AG04449 (cell line): ENCODE measurements at places on chromosomes 3 and 15.

DNA sequence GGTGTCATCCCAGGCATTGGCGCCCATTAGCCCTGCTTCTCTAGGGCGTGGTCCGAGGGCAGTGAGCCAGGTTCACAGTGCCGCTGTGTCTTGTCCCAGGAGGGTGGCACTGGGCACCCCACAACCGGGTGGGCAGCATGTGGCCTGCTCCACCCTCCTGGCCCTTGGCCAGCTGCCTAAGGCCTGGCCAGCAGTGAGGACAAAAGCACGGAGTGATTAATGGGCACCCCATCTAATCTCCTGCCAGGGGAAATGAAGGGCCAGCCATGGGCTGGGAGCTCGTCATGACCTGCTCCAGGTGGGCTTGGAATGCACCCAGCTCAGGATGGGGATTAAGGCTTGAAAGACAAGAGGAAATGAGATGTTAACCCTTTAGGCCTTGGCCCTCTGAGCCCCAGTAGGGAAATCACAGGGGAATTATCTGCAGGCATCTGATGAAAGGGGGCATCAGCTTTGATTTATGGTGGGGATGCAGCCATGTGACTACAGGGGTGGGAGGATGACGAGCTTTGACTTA lies 5.2 kb downstream of the THSD4 start:
- no peak for DNase-seq

- no peak for DNase-seq
These were observed 292.9 kb upstream of the NR2F2 start for GRCh38 chr15:96037584-96037983.

GRCh38 chr15:40150163-40150925 lies 10.5 kb upstream of the BUB1B start:
- DNase-seq, result no peak

- DNase-seq, result no peak
These were observed 178.3 kb downstream of the UACA start for GRCh38 chr15:70584838-70585706.

GRCh38 chr15:63899193-63899592 lies 65.4 kb upstream of the HERC1 start:
- DNase-seq, result no peak

- DNase-seq, result peak; percentile 86
These were observed 267.3 kb downstream of the LPP start for GRCh38 chr3:188421151-188421821.

DNA sequence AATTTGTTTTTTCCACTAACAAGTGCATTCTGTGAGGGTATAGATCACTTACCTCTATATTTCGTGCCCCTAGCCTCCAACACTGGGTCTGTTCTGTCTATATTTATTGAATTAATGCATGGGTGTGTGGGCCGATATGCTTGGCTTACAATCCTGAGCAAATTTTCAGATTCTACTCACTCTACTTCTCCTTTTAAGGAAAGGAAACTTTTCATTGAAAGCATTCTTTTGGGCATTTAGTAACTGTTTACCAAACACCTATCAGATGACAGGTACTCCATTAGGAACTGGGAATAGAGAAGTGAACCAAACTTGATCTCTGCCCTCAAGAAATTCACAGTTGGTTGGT lies 60.5 kb downstream of the TLE3 start:
- DNase-seq, result no peak

- no peak for DNase-seq
These were observed 86.2 kb downstream of the GABRB3 start for GRCh38 chr15:26686547-26687187.

DNA sequence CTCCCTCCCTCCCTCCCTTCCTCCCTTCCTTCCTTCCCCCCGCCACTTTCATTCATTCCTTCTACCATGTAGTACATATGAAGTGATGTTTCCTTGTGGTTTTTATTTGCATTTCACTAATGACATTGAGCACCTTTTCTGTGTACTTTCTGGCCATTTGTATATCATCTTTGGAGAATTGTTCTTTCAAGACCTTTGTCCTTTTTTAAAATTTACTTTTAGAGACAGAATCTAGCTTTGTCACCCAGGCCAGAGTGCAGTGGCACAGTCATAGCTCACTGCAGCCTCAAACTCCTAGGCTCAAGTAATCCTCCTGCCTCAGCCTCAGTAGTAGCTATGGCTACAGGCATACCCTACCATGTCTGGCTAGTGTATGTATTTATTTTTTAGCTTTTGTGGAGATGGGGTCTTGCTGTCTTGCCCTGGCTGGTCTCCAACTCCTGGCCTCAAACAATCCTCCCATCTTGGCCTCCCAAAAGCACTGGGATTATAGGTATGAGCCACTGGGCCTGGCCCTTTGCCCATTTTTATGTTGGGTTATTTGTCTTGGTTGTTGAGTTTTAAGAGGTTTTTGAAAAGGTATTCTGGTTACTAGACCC lies 42.0 kb upstream of the CTDSPL2 start:
- no peak for DNase-seq

- no peak for DNase-seq
These were observed 34.8 kb downstream of the NMNAT3 start for GRCh38 chr3:139642996-139643395.

DNA sequence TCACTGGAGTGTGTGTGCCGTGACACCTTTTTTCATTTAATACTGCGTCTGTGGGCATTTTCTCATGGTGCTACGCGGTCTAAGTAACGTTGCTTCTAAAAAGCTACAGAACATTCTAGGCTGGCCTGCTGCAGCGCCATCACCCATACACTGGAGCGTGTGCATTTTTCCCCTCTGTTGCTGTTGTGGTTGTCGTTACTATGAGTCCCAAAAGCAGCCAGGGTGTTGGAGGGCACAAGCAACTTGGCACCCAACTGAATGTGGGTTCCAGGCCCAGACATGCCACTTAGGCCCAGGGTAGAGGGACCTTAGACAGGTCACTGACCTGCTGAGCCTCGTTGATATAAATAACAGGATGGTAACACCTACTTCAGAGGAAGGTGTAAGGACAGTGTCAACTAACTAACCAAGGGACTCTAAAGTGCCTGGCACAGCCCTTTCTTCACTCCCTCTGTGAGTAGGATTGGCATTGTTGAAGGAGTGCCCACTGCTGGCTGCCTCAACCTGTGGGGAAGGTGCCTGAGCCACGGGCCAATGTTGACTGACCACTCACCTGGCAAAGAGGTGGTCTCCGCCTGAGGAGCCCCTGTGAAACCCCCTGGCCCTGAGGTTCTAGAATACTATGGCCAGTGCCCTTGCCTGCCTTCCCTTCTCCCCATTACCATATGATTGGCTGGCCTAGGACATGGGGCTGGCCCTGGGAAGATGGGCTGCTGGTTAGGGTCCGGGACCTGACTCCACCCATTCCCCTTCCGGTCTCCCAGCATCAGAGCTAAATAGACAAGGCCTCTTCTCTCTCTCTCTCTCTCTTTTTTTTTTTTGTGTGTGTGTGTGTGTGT lies 3.5 kb downstream of the CSK start:
- no peak for DNase-seq

GRCh38 chr3:61664105-61664482 lies 102.7 kb downstream of the PTPRG start:
- DNase-seq, result peak; percentile 87

GRCh38 chr15:47027322-47027946 lies 689.9 kb upstream of the SEMA6D start:
- DNase-seq, result no peak

DNA sequence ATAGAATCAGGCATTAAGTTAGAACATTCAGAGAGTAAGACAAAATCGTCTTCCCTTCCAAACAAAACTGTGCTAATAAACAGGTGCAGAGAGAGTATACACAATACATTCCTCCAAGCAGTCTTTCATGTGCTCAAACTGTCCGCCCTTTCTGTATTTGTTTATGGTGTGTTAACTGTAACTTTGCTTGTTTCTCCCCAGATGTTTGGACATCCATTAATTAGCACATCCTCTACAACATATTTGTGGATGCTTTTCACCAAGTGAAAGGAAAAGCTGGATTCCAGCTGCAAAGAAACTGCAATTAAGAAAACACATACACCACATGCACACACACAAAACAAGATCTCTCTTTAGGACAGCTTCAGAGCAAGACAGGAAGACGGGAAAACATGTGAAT lies 912.6 kb downstream of the NTRK3 start:
- no peak for DNase-seq

DNA sequence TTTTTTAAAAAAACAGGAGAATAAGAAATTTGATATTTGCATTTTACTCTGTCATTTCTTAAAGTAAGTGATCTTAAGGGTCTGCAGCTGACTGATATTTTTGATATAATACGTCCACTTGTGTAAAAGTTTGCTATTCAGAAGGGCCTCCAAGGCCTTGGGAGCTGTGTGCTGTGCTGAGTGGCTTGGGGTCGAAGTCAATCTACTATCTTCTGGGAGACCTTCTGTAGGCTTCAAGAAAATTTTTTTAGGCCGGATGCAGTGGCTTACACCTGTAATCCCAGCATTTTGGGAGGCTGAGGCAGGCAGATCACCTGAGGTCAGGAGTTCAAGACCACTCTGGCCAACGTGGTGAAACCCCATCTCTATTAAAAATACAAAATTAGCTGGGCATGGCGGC lies 26.3 kb downstream of the THSD4 start:
- no peak for DNase-seq

GRCh38 chr3:123750659-123751420 lies 133.3 kb downstream of the MYLK start:
- no peak for DNase-seq

GRCh38 chr3:13866041-13866965 lies 13.6 kb downstream of the WNT7A start:
- no peak for DNase-seq
